ENCODE measurements at places on chromosomes 7 and 10.
A peak's percentile ranks its signal among the peaks of the same experiment; 100 is the strongest.

GRCh38 chr10:84499846-84500245, 171.5 kb downstream of the CCSER2 start:
- no peaks in the 10 kb centered on the region for H3K27me3 ChIP-seq
- DNase-seq, result no peak
- H3K27ac ChIP-seq, result no peak overlapping the region
- H3K4me1 ChIP-seq, result no peaks in the 10 kb centered on the region
- no peak overlapping the region for H3K4me3 ChIP-seq

DNA sequence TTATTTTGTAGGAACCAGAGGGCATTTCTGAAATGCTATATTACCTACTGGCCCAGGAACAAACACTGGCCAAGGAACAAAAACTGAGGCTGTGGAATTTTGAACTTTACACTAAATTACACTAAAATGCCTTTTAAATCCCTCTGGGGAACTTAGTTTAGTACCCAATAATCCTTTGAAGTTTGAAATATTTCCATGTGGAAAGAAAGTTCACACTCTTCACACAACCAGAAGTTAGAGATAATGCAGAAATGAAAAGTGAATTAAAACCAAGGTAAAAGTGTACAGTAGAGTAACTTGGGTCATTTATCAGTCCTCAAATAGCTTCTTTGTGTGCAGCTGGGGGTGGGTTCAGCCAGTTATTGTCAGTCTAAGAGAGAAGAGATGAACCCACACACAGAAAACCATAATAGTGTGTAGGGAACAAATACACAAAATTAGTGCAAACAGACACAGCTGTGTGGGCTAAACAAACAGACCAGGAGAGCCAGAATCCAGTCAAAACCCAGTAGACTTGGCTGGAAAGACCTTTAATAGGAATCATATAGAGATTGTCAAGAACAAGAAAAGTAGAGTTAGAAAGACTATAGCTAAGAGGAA, 46.5 kb upstream of the DGKI start:
- H3K27me3 ChIP-seq, result no peaks in the 10 kb centered on the region
- H3K4me3 ChIP-seq, result no peak overlapping the region
- DNase-seq, result no peak
- peaks cover 12% of the 10 kb centered on the region for H3K36me3 ChIP-seq

DNA sequence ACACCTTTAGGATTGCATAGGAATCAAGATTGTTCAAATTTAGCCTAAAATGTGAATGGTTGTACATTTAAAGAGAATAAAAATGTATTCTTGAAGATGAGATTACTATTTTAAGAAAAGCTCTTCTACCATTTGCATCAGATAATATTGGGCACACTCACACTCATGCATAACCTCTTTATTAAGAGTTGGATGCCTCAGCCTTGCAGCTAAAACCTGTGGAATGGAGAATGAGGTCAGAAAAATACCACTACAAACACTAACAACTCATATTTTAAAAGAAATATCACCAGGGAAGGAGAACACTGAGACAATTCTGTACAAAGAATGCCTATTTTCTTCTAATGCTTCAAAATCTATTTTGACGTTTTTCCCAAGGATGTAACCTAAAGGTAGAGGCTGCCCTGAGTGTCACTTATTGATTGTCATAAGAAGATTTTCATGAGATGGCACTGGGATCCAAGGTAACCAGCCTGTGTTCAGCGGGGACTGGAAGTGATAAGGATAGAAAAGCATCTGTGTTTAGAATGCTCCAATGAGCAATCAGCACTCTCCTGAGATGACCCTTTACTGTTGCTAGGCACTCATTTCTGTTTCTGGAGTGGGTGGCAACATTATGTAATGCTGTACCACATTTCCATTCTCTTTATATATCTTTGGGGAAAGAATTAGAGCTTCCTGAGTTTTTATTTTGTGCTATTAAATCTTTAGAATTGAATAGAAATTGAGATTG, 26.6 kb downstream of the REEP3 start:
- no peak overlapping the region for H3K4me3 ChIP-seq
- H3K27ac ChIP-seq, result no peak overlapping the region
- no peaks in the 10 kb centered on the region for H3K36me3 ChIP-seq
- DNase-seq, result no peak
- H3K27me3 ChIP-seq, result no peaks in the 10 kb centered on the region
- no peaks in the 10 kb centered on the region for H3K4me1 ChIP-seq

- no peaks in the 10 kb centered on the region for H3K36me3 ChIP-seq
- no peak overlapping the region for H3K4me3 ChIP-seq
- DNase-seq, result no peak
These were observed 94.5 kb downstream of the INPP5A start for GRCh38 chr10:132632091-132632561.

GRCh38 chr10:110327262-110327914, 22.7 kb upstream of the SMNDC1 start:
- H3K27me3 ChIP-seq, result no peaks in the 10 kb centered on the region
- H3K36me3 ChIP-seq, result no peaks in the 10 kb centered on the region
- DNase-seq, result no peak
- no peaks in the 10 kb centered on the region for H3K4me1 ChIP-seq

GRCh38 chr7:30799206-30799975, 28.2 kb downstream of the MINDY4 start:
- H3K4me3 ChIP-seq, result no peak overlapping the region
- no peaks in the 10 kb centered on the region for H3K27me3 ChIP-seq
- H3K4me1 ChIP-seq, result no peaks in the 10 kb centered on the region
- no peak overlapping the region for H3K27ac ChIP-seq

DNA sequence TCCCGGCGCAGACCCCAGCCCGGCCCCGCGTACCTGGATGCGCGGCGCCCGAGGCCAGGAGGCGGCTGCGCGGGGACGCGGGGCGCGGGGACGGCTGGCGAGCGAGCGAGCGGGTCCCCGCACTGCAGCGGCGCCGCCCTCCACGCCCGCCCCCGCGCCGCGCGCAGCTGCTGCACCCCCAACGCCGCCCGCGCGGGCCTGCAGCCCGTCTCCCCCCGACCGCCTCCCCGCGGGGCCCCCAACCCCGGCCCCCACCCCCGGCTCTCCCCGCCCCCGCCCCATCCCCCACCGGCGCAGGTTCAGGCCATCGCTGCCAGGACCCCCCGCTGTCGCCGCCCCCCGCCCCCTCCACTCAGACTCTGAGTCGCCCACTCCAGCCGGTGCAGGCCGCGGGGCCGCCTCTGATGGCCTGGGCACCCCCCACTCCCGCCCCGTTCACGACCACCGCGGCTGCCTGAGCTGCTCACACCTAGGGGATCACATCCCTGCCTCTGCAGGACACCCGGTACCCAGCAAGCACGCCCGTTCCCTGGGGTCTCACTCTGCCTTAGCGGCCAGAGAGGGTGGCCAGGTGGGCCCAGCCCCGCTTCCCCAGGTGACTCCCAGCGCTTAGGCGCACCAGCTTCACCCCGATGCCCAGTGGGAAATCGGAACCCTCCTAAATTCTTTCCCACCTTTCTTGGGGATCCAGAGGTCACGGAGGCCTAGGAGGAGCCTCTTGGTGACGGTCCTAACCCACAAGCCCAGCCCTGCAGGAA, 13.9 kb upstream of the DNAAF5 start:
- no peaks in the 10 kb centered on the region for H3K36me3 ChIP-seq
- no peak overlapping the region for H3K27ac ChIP-seq
- no peak for DNase-seq
- peak overlapping the region; percentile 6 for H3K4me3 ChIP-seq

GRCh38 chr7:115034515-115034914, 112.6 kb downstream of the MDFIC start:
- DNase-seq, result no peak
- no peaks in the 10 kb centered on the region for H3K36me3 ChIP-seq
- no peaks in the 10 kb centered on the region for H3K27me3 ChIP-seq
- H3K27ac ChIP-seq, result no peak overlapping the region
- no peaks in the 10 kb centered on the region for H3K4me1 ChIP-seq

GRCh38 chr10:114167985-114168384, 6.0 kb downstream of the CCDC186 start:
- no peak overlapping the region for H3K27ac ChIP-seq
- DNase-seq, result no peak
- H3K4me3 ChIP-seq, result no peak overlapping the region
- H3K27me3 ChIP-seq, result no peaks in the 10 kb centered on the region
- no peaks in the 10 kb centered on the region for H3K4me1 ChIP-seq
